ENCODE measurements at places on chromosomes 7 and 10.

GRCh38 chr7:101269664-101270063 is 24.8 kb upstream of the FIS1 start:
- no peak for DNase-seq

DNA sequence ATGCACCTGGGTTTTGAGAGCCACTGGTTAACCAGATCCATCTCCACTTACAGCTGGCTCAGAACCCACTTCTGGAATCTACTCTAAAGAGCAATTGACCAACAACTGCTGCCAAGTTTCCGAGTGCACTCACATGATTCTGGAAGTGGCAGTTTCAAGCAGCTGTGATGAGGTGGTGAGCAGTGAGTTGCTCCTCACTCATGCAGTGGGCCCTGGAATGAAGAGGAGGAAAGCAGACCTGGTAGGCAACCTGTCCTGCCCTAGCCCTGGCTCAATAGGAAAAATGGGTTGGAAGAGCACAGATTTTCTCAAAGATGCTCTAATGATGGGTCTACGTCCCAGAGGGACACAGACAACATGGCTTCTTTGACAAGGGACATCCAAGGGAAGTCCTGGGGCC is 70.7 kb upstream of the NPY start:
- DNase-seq = no peak

DNA sequence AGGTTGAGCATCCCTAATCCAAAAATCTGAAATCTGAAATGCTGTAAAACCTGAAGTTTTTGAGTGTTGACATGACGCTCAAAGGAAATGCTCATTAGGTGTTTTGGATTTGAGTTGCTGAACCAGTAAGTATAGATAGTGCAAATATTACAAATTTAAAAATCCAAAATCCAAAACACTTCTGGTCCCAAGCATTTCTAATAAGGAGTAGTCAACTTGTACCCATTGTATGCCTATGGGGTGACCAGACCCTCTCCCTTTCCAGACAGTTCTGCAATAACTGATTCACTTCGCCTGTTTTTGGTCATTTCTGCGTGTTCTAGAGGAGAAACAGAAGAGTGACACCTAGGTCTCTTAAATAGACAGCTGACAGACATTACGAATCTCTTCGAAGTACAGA is 90.3 kb downstream of the MMRN2 start:
- DNase-seq = no peak

DNA sequence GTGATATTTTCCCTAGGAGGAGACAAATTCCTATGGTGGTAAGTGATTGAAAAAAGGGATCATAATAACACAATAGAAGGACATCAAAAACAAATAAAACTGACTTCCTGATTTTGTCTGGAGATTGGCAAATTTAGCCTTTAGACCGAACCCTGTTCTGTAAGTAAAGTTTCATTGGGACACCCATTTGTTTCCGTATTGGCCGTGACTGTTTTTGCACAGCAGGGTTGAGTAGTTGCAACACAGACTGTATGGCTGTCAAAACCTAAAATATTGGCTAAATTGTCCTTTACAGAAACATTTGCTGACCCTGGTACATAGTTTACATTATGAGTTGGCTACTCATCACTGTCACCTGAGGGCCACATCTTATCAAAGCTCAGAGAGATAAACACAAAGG is 168.6 kb downstream of the PRKCQ start:
- DNase-seq = no peak

DNA sequence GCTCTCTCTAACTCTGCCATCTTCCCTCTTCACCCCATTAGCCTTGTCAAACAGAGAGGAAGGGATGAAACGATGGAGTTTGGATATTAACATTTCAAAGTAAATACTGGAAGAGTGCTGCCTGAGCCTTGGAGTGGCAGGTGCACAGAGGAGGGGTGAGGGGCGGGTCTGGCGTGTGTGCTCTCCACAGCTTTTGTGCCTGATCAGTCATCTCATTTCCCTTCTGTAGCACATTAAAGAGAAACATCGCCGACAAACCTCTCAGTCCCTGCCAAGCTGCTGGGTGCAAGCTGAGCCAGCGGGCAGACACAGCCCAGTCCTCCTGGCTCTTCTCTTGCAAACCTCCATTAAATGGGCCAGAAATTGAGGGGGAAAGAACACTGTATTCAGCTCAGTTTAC is 76.2 kb downstream of the SLIT1 start:
- DNase-seq = no peak

GRCh38 chr7:19401461-19401860 is 256.2 kb upstream of the FERD3L start:
- DNase-seq = no peak

All from fibroblast of the conjunctiva (primary cell).